ENCODE measurements at places on chromosomes 7 and 10.

DNA sequence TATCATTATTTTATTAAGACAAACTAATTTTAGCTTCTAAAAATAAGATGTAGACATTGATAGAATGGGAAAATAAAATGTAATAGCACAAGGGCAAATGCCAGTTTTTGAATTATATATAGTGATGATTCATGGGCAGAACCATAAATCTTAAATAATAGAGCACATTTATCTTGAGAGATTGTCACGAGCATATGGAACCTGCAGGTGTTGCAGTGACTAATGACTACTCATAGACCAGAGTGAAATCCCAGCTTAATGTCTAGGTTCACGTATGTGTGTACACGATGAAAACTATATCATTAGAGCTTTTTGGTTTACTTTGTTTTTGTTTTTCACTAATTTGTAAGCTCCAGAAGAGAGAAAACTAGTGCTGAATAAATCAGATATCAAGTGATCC is 150.2 kb upstream of the CACNA2D1 start:
- DNase-seq: peak; percentile 64

- DNase-seq: no peak
These were observed 266.5 kb downstream of the AUTS2 start for GRCh38 chr7:69864822-69865221.

DNA sequence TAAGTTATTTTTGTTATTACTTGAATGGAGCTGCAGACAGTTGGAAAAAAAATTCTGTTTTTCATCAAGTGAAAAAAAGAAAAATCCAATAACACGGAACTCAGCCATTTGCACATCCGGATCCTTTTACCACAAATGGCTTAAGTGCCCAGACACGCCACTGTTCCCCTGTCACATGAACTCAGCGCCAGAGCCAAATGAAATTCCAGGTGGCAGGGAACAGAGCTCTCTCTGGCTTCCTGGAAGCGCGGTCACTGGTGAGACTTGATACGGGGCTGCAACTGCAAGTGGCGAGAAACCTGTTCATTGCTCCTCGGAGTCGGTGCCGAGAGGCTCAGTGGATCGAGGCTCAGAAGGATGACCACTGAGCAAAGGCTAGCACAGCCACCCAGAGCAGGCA is 60.8 kb upstream of the NPTX2 start:
- DNase-seq: no peak

DNA sequence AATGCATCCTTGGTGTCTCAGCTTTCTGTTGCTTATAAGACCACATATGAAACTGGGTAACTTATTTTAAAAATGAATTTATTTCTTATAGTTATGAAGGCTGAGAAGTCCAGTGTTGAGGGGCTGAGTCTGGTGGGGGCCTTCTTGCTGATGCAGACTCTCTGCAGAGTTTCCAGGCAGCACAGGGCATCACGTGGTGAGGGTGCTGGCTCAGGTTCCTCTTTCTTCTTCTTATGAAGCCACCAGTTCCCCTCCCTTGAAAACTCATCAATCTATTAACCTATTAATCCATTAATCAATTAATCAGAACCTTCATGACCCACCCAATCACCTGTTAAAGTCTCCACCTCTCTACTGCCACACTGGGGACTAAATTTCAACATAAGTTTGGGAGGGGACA is 595.6 kb upstream of the NRP1 start:
- no peak for DNase-seq

DNA sequence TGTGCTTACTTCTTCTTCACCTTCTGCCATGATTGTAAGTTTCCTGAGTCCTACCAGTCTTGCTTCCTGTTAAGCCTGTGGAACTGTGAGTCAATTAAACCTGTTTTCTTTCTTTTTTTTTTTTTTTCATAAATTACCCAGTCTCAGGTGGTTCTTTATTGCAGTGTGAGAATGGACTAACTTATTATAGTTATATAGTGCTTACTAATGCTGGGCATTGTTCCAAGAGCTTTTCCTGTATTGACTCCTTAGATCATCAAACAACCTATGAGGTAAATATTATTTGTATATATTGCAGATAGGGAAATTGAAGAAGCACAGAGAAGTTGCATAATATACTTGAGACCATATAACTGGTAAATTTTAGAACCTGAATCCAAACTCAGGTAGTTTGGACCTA is 98.1 kb downstream of the MBL2 start:
- no peak for DNase-seq

- no peak for DNase-seq
These were observed 48.7 kb downstream of the BPGM start for GRCh38 chr7:134695321-134695860.

GRCh38 chr10:112361951-112362751 is 11.8 kb upstream of the ACSL5 start:
- DNase-seq: no peak

DNA sequence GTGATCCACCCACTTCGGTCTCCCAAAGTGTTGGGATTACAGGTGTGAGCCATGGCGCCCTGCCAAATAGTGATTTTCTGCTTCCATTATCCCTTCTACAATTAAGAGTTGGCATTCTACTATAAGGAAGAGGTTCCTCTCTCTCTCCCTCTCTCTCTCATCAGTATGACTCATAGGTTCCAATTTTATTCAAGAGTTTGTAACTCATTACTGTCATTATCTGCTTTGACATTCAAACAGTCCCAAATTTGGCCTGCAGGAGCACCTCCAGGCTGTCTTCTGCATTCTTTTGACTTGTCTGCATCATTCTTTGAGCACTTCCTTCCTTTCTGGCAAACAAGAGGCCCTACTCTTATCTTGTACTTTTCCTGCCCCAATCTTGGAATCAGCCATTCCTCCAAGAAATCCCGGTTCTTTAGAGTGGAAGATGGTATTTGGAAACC is 33.2 kb upstream of the CALU start:
- no peak for DNase-seq

DNA sequence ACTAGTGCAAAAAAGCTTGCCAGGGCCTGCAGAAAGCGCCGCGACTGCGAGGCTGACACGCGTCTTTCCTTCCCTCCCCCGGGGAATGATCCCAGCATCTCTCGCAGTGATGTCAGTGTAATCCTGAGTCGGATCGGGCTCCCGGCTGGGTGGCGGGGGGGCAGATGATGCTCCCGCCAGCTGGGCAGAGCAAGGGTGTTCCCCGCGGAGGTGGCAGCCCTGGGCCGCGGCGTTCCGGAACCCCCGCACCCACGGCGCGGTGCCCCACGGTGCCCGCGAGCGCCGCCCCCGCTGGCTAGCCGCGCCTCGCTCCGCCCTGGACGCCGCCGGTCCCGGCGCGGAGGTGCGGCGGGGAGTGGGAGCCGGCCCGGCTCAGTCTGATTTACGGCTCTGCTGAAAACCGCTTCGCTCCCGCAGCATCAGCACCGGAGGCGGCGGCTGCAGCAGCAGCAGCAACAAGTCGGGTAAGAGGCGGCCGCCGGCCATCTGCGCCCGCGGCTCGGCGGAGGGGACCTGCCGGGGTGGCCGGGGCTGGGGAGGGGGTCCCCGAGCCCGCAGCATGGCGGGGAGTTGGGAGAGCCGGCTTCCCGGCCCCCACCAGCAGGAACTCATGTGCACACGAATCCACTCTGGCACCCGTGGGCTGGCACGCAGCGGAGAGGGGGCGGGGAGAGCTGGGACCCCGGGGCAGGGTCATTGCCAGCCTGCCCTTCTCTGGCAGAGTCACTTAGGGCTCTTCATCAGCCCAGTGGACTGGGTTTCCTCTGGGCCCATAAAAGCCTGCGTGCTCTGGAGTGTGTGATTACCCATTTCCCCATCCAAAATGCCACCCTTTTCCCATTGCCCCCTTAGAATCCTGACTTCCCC is at the start of gene ZNF365:
Gene ZNF365, plus strand, starts transcription at position 375 of the 867 bp plus-strand sequence. CDS start 1,825 bp downstream, outside the sequence.
- no peak for DNase-seq

- DNase-seq: no peak
These were observed 118.0 kb downstream of the WDFY4 start for GRCh38 chr10:48802611-48803071.

DNA sequence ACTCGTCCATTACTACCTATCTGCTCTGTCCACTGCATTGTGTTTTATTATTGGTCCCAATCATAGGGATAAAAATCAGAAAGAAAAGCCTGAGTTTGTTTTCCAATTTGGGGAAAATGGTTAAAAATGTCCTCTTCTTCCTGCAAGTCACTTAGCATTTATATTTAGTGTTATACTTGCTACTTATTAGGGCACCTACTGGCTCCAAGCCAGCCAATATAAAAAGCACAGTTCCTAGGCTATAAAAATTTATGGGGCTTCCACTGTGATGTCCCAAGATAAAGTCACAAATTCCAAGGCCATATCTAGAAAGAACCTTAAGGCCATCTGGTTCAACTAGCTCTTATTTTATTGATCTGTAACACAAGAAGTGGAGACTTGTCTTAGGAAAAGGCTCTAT is 3.2 kb downstream of the SLC35B4 start:
- no peak for DNase-seq

- no peak for DNase-seq
These were observed 20.2 kb upstream of the TMEM178B start for GRCh38 chr7:141053626-141054025.

DNA sequence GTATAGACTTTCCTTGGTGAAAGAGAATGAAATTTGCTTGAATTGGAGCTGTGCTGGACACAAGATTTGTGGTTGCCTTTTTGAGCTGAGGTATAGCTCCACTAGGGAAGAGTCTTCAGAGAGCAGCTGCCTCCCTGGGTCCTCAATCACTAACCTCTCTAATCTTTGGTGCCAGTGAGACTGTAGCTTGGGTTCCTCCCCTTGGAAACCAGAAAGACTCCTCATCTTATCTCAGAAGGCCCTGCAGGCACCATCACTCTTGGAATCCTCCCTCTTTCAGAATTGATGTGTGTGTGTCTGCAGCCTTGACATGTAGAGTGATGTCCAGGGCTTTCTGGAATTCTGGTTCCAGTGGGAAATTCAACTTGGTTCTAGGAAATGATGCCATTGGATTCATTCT is 426.5 kb downstream of the RPS24 start:
- no peak for DNase-seq

DNA sequence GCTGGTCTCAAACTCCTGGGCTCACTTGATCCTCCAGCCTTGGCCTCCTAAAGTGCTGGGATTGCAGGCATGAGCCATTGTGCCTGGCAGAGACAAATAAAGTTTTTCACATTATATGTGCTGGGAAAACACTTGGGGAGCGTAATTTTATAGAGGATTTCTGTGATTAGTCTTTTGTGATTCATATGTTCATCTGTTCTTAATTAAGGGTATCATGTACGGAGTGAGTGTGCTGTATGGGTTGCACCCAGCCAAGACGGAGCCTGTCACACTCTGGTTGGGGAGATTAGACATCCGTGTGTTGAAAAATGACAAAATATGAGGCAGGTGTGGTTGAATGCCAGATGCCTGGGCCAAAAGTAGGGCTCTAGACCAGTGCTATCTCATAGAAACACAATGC is 10.3 kb downstream of the ADRB1 start:
- no peak for DNase-seq

GRCh38 chr10:89745903-89746302 is 44.5 kb downstream of the KIF20B start:
- DNase-seq: no peak

DNA sequence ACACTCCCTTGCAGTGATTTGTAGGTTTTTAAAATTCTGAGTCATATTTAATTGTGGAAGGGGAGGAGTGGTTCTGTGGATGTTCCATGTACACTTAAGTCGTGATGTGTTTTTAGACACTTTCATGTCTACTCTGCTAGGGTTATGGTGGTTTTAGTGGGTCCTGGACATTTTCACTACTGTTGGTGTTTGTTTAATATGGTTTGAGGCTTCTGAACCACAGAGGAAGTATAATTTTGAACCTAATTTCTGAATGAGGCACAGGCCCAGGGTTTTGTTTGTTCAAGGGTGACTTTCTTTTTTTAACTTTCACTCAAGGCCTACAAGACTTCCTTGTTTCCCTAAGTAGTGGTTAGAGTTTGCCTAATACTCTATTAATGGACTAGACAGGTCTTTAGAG is 13.3 kb downstream of the SLC26A5 start:
- DNase-seq: no peak

DNA sequence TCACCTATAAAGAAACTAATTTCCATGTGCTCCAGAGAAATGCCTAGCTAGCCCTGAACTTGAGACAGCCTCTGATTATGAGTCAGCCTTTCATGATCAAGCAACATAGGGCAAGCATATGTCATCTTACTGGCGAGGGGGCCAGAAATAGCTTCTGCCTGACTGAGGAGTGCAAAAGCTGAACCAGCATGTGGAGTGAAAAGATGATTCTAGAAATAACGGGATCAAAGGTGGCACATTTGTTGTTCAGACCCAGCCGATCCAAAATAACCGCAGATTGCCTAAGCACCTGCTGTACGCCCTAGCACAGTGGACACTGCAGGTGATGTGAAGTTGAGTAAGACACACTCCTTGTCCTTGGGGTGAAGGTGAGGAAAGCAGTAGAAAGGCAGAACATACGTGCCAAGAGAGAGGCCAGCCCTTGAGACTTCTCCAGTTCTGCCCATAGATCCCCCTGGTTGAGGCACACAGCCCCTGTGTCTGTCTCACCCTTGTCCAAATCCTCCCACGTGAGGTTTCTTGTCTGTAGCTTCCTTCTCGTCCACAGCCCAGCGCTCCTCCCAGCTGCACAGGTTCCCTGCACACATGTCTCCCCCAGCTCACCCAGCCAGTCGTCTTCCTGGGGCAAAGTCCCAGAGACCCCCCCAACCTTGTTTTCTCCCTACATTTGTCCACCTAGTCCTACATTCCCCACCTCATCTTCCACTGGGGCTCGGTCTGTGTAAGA is 2.8 kb upstream of the BCL7B start:
- DNase-seq: no peak

GRCh38 chr7:18330548-18330947 is 165.0 kb upstream of the HDAC9 start:
- no peak for DNase-seq

DNA sequence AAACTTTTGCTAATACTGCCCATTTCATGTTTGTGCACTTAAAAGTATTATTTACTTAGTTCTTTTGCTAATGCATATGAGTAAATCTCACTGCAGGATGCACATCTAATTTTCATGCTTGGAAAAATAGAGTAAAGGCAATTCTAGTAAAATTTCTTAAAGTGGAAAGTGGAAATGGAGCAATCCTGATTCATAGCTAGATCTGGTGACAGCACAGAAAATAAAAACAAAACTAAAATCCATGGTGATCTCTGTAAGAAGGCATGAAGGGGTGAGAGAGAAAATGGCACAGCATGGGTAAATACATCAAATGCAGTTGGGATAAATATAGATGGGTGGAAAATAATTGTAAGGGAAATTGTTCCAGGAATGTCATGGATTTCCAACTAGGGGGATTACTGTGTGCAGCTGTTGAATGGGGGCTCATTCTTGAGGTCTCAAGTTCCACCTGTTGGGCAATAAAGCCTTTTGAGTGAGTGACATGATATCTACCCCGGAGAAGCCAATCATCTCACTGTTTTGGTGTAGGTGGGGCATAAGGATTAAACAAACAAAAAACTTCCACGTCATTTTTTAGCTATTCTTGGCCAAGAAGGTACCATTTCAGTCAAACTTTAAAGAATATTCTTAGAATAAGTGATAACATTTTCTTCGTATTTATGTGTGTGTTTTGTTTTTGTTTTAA is 1.7 kb upstream of the MCU start:
- no peak for DNase-seq

- DNase-seq: no peak
These were observed 31.8 kb upstream of the TM9SF3 start for GRCh38 chr10:96618653-96619052.

GRCh38 chr10:71138166-71138830 is 74.1 kb upstream of the UNC5B start:
- DNase-seq: no peak

GRCh38 chr10:123863721-123864482 is 27.7 kb downstream of the CPXM2 start:
- DNase-seq: no peak

GRCh38 chr10:29084681-29085307 is 204.1 kb upstream of the LYZL1 start:
- no peak for DNase-seq

GRCh38 chr7:27661811-27662489 is 733 bp downstream of the HIBADH start:
- DNase-seq: no peak
